Activated CD8-positive, alpha-beta T cell treated with anti-CD3 and anti-CD28 coated beads for 36 hours (primary cell): ENCODE measurements at places on chromosomes 12 and 14. TPM values are rescaled to one million over a fixed set of nuclear protein-coding genes. Genes with fewer than 3 reads are reported as not detected.

GRCh38 chr12:45273717-45274271 lies 57.9 kb downstream of the ANO6 start:
- H3K36me3 ChIP-seq: peaks cover 2% of the 10 kb centered on the region
- no peaks in the 10 kb centered on the region for H3K27me3 ChIP-seq
- no peak for DNase-seq
- no peak overlapping the region for H3K4me3 ChIP-seq

GRCh38 chr14:72610096-72610830 lies 283.6 kb downstream of the DPF3 start:
- no peak overlapping the region for H3K27ac ChIP-seq
- no peak for DNase-seq
- H3K27me3 ChIP-seq: peaks cover 5% of the 10 kb centered on the region
- H3K4me3 ChIP-seq: no peak overlapping the region

PPP4R4 gene
- total RNA-seq: 0.63 TPM

EFS gene
- not detected for total RNA-seq

DNA sequence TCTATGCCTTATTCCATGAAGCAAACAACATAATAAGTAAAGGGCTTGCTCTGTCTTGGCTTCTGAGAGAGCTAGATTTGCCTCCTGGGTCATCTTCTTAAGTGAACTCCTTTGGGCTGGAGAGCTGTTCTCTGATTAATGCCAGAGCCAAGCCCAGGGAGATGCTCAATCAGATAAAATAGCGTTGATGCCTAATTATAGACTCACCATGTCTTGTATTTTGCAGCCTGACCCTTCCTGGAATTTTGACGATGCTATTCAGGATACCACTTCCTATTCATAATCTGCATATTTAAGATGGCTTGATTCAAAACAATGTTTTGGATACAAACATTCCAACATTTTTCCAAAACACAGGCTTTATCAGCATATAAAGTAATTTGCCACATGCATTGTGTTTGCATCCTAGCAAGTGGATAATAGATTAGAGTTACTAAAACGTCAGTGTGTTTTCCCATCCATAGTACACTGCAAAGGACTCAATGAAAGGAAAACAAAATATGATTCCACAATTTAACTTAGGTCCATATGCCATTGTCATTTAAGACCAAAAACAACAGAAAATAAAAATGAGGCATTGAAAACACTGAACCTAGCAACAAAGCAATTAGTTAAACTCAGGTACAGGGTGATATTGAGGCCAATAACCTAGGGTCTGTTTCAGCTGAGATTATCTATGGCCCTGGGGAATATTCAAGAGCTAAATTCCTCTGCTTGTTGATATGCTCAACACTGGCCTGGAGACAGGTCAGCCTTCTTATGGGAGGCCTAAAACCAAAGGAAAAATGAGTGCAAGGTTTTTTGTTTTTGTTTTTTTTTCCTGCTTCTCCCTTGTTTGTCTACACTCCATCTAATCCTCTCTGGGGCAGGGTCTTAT lies 184.2 kb upstream of the FOXN3 start:
- H3K27me3 ChIP-seq: no peaks in the 10 kb centered on the region
- H3K27ac ChIP-seq: no peak overlapping the region
- H3K4me3 ChIP-seq: no peak overlapping the region
- peaks cover 50% of the 10 kb centered on the region for H3K4me1 ChIP-seq

KCNA5 gene
- not detected for total RNA-seq

GRCh38 chr14:31828946-31829868 lies 247.9 kb upstream of the ARHGAP5 start:
- H3K4me3 ChIP-seq: no peak overlapping the region
- no peak for DNase-seq
- H3K27me3 ChIP-seq: no peaks in the 10 kb centered on the region
- no peak overlapping the region for H3K27ac ChIP-seq

GRCh38 chr14:78007160-78007559 lies 163.0 kb upstream of the NRXN3 start:
- peaks cover 11% of the 10 kb centered on the region for H3K27me3 ChIP-seq
- H3K36me3 ChIP-seq: no peaks in the 10 kb centered on the region
- H3K27ac ChIP-seq: no peak overlapping the region
- DNase-seq: no peak
- no peak overlapping the region for H3K4me3 ChIP-seq
- peaks cover 3% of the 10 kb centered on the region for H3K4me1 ChIP-seq

MYF6 gene
- total RNA-seq: not detected

KRT74 gene
- total RNA-seq: not detected

DNA sequence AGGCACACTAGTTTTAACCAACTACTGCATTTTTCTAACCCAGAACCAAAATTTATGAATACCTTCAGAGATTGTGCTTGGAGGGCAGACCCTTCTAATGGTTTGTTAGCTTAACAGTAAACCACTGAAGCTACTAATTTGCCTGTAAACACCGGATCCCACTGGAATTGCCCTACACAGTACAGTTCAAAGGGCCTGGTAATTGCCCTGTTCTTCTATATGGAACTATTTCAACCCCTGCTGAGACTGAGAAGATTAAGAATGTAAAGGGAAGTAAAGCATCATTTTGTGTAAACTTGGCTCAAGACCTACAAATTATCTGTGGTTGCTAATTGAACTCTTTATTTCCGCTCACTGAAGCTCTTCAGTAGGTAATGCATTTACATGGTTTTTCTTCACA lies 468.1 kb downstream of the NPAS3 start:
- no peak for DNase-seq
- H3K4me3 ChIP-seq: no peak overlapping the region
- H3K36me3 ChIP-seq: no peaks in the 10 kb centered on the region
- H3K27me3 ChIP-seq: no peaks in the 10 kb centered on the region

DNA sequence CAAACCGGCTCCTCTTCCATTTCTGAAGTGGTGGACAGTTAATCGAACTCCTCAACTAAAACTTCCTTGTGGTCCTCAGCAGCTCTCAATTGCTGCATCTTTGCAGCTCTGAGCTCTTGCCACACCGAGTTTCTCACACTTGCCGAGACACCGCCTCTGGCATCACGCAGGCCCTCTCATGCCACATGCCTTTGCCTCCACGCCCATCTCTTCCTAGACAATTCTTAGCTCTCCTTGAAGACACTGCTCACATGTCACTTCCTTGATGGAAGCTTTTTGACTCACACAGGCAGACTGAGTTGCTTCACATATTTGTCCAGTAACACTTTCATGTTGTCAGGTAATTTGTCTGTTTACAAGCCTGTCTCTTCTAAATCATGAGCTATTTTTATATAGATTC lies 29.2 kb downstream of the KCNA1 start:
- H3K36me3 ChIP-seq: no peaks in the 10 kb centered on the region
- H3K4me1 ChIP-seq: no peaks in the 10 kb centered on the region
- H3K27me3 ChIP-seq: peaks cover 15% of the 10 kb centered on the region
- no peak for DNase-seq
- no peak overlapping the region for H3K4me3 ChIP-seq

DNA sequence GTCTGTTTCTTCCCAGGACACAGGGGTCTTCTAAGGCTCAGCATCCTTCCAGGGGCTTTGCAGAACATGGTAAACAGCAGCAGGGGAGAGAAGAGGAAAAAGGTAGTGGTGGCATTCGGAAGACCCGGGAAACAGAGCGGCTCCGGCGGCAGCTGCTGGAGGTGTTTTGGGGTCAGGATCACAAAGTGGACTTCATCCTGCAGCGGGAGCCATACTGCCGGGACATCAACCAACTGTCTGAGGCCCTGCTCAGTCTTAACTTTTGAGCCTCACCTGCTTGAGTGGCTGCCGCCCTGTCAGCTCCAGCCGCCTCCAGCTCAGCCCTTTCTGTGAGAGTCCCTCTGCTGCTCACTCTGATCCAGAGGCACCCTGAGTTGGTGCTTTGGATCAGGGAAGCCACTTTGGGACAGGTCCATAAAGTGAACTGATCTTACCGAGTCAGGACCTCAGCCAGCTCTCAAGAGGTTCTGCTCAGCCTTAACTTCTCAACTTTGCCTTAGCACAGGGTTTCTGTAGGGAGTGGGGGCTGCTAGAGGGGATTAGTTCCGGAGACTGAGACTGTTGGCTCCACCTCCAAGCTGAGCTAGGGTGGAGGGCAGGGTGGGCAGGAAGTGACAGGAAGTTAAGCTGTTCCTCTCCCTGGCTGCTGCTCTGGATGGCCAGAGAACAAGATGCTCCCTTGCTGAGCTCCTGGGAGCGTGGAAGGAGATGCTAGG lies 5.4 kb downstream of the SDR39U1 start:
- peak overlapping the region; percentile 81 for H3K27ac ChIP-seq
- peaks cover 55% of the 10 kb centered on the region for H3K4me1 ChIP-seq
- H3K36me3 ChIP-seq: peaks cover 56% of the 10 kb centered on the region
- H3K27me3 ChIP-seq: no peaks in the 10 kb centered on the region
- no peak for DNase-seq

- H3K4me1 ChIP-seq: peaks cover 28% of the 10 kb centered on the region
- H3K36me3 ChIP-seq: peaks cover 13% of the 10 kb centered on the region
- H3K27me3 ChIP-seq: no peaks in the 10 kb centered on the region
- DNase-seq: peak; percentile 81
- H3K4me3 ChIP-seq: peak overlapping the region; percentile 59
Measured at GRCh38 chr14:63650256-63650952, 8.7 kb upstream of the WDR89 start.

GRCh38 chr14:73714656-73715081 lies 485 bp upstream of the PNMA1 start:
- no peak for DNase-seq
- H3K4me1 ChIP-seq: peaks cover 18% of the 10 kb centered on the region
- peak overlapping the region; percentile 74 for H3K4me3 ChIP-seq
- H3K27ac ChIP-seq: peak overlapping the region; percentile 9

GRCh38 chr14:101004954-101005353 lies 101.4 kb upstream of the RTL1 start:
- H3K4me1 ChIP-seq: no peaks in the 10 kb centered on the region
- H3K36me3 ChIP-seq: no peaks in the 10 kb centered on the region
- no peak overlapping the region for H3K27ac ChIP-seq
- no peak overlapping the region for H3K4me3 ChIP-seq
